ENCODE measurements at places on chromosomes 3 and 15.
A peak's percentile ranks its signal among the peaks of the same experiment; 100 is the strongest.

DNA sequence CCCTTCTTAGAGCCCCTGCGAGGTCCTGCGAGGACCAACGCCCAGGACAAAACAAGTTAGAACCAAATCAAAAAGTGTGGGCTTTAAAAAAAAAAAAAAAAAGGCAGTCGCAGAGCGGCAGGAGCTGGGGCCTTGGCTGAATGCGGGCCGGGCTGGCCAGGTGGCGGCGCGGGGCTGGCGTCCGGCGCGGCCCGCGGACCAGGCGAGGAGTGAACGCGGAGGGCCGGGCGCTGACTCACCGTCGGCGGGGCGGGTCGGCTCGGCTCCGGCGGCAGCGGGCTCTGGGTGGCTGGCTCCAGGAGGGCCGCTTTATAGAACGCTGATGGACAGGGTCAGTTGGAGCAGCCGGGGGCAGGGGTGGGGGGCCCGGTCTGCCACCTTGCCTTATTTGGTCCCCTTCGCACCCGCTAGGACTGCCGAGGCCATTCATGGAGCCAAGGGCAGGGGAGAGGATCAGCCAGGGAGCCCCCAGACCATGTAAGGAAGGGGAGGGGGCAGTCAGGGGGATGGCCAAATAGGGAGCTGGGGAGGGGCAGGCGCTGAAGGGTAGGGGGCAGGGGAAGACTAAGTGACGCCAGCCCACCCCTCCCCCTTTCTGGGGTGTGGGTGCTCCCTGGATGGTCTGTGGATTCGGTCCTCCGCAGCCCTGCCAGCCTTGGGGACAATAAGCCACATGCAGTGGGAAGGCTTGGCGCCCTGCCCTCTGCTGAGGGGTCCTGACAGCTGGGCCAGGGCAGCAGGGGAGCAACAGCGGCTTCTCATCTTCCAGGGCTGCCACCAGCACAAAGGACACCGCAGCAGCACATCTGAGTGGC lies at the start of gene ACTC1:
Gene ACTC1 (minus strand): TSS at position 283 of the 815 bp plus-strand sequence. CDS start 741 bp downstream, outside the sequence.
- peaks cover 2% of the 10 kb centered on the region for H3K4me1 ChIP-seq
- no peak for DNase-seq
- no peaks in the 10 kb centered on the region for H3K36me3 ChIP-seq

GRCh38 chr3:270688-271087 lies 74.1 kb downstream of the CHL1 start:
- no peaks in the 10 kb centered on the region for H3K36me3 ChIP-seq
- no peaks in the 10 kb centered on the region for H3K27me3 ChIP-seq
- H3K4me1 ChIP-seq = peaks cover 60% of the 10 kb centered on the region
- no peak overlapping the region for H3K27ac ChIP-seq
- no peak overlapping the region for H3K4me3 ChIP-seq

GRCh38 chr15:78162038-78162437 lies 12.9 kb downstream of the IDH3A start:
- DNase-seq = no peak
- no peak overlapping the region for H3K27ac ChIP-seq
- H3K4me1 ChIP-seq = peaks cover 5% of the 10 kb centered on the region
- no peak overlapping the region for H3K4me3 ChIP-seq
- peaks cover 49% of the 10 kb centered on the region for H3K36me3 ChIP-seq

- peak overlapping the region; percentile 2 for H3K4me3 ChIP-seq
- no peak for DNase-seq
- no peaks in the 10 kb centered on the region for H3K27me3 ChIP-seq
- H3K4me1 ChIP-seq = peaks cover 71% of the 10 kb centered on the region
- peak overlapping the region; percentile 85 for H3K27ac ChIP-seq
Observed at GRCh38 chr3:71048948-71049347, 534.6 kb downstream of the FOXP1 start.

DNA sequence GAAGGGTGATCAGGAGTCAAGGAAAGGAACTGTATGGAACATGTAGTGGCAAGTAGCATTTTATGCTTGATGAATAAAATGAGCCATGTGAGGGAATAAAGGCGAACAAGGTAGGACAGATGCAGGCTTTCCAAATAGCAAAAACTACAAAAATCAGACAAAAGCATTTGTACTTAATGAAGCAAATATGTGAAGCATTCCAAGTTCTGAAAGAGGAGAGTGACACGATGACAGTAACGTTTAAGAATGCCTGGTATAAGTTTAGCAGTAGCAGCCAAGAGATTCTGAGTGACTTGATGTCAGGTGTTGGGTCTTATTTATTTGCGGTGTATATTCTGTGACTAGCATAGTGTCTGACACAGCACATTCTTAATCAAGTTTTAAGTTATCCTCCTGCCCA lies 408.2 kb upstream of the RASGRP1 start:
- no peaks in the 10 kb centered on the region for H3K4me1 ChIP-seq
- H3K4me3 ChIP-seq = no peak overlapping the region
- H3K27ac ChIP-seq = no peak overlapping the region
- no peaks in the 10 kb centered on the region for H3K36me3 ChIP-seq
- DNase-seq = no peak

GRCh38 chr3:142890592-142890991 lies 1.7 kb upstream of the PCOLCE2 start:
- H3K4me1 ChIP-seq = peaks cover 7% of the 10 kb centered on the region
- DNase-seq = no peak
- H3K27ac ChIP-seq = no peak overlapping the region
- no peaks in the 10 kb centered on the region for H3K36me3 ChIP-seq
- H3K27me3 ChIP-seq = peaks cover 70% of the 10 kb centered on the region

GRCh38 chr3:191775451-191776233 lies 314.7 kb downstream of the PYDC2 start:
- no peaks in the 10 kb centered on the region for H3K4me1 ChIP-seq
- no peak overlapping the region for H3K27ac ChIP-seq
- H3K4me3 ChIP-seq = no peak overlapping the region
- H3K27me3 ChIP-seq = no peaks in the 10 kb centered on the region

- H3K27me3 ChIP-seq = peaks cover 36% of the 10 kb centered on the region
- H3K27ac ChIP-seq = no peak overlapping the region
- DNase-seq = no peak
- peaks cover 4% of the 10 kb centered on the region for H3K4me1 ChIP-seq
- H3K4me3 ChIP-seq = no peak overlapping the region
Observed at GRCh38 chr3:46721009-46721408, 3.3 kb upstream of the PRSS50 start.

GRCh38 chr15:36501063-36501678 lies 78.3 kb upstream of the CDIN1 start:
- peak; percentile 3 for DNase-seq
- no peaks in the 10 kb centered on the region for H3K36me3 ChIP-seq
- no peak overlapping the region for H3K4me3 ChIP-seq

GRCh38 chr3:72036899-72037298 lies 252.0 kb upstream of the PROK2 start:
- peaks cover 22% of the 10 kb centered on the region for H3K27me3 ChIP-seq
- no peak for DNase-seq
- H3K4me1 ChIP-seq = peaks cover 32% of the 10 kb centered on the region
- peak overlapping the region; percentile 75 for H3K27ac ChIP-seq
- H3K4me3 ChIP-seq = no peak overlapping the region
- H3K36me3 ChIP-seq = peaks cover 3% of the 10 kb centered on the region

DNA sequence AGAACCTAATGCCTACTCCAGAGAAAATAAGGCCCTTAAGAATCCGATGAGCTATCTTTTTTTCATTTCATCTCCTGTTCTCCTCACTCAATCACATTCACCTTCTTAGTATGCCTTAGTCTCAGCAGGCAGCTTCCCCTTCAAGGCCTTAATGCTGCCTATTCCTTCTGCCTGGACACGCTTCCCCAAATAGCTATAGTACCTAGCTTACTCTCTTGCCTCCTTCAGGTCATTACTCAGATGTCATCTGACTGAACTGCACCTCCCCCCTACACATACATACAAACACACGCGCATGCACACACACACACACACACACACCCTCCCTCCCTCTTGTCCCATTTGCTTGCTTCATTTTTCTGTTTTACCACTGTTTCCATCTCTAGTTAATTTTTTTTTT lies 191.5 kb upstream of the MLF1 start:
- no peak overlapping the region for H3K27ac ChIP-seq
- DNase-seq = no peak
- H3K36me3 ChIP-seq = peaks cover 19% of the 10 kb centered on the region
- no peak overlapping the region for H3K4me3 ChIP-seq

- DNase-seq = no peak
- H3K27me3 ChIP-seq = no peaks in the 10 kb centered on the region
- no peaks in the 10 kb centered on the region for H3K4me1 ChIP-seq
- H3K4me3 ChIP-seq = no peak overlapping the region
Observed at GRCh38 chr15:99264125-99264524, 12.8 kb downstream of the LRRC28 start.

DNA sequence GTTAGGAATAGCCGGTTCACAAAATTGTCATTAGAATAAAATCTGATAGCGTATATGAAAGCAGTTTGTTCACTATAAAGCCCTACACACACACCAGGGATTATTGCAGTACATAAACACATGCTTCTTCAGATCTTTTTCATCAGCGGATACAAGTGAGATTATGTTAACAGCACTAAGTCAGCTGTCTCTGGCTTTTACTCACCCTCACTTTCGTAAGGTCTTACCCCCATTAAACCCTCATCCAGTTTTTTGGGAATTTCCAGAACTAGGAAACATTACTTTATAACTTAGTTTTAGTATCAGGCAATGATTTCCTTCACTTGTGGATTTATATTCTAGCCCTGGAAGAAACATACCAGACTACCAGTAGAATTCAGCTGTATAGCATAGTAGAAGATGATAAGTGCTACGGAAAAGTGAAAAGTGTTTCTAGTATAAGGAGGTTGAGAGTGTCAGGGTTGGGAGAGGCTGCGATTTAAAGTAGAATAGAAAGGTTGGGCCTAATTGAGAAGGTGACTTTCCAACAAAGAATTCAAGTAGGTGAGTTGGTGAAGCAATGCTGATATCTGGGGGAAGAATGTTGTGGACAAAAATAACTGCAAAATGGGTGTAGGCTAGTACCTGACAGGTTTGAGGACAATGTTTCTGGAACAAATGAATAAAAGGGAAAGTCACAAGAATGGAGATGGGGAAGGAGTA lies 22.7 kb downstream of the TMEM207 start:
- no peak overlapping the region for H3K4me3 ChIP-seq
- DNase-seq = no peak
- no peaks in the 10 kb centered on the region for H3K27me3 ChIP-seq
- peaks cover 10% of the 10 kb centered on the region for H3K4me1 ChIP-seq
- no peak overlapping the region for H3K27ac ChIP-seq

DNA sequence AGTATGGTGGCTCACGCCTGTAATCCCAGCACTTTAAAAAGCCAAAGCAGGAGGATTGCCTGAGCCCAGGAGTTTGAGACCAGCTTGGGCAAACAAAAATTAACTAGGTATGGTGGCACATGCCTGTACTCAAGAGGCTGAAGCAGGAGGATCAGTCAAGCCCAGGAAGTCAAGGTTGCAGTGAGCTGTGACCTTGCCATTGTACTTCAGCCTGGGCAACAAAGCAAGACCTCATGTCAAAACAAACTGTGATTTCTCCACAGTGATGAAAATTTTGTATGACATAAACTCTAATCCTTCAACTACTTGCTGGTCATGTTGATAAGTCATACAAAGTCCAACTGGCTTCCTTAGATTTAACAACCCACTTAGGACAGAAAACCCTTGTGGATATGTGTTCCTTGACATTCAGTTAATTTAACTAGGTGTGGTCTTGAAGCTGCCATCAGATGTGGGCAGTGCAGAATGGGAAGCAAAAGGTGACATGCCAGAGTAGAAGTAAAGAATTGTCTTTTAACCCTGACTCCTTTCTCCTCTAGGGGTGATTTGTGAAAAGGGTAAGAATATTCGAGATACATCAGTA lies 263.3 kb downstream of the PTPRG start:
- H3K27me3 ChIP-seq = no peaks in the 10 kb centered on the region
- H3K27ac ChIP-seq = no peak overlapping the region
- H3K4me3 ChIP-seq = no peak overlapping the region
- no peak for DNase-seq
- H3K4me1 ChIP-seq = no peaks in the 10 kb centered on the region

- peaks cover 2% of the 10 kb centered on the region for H3K4me1 ChIP-seq
- no peak overlapping the region for H3K27ac ChIP-seq
- no peaks in the 10 kb centered on the region for H3K36me3 ChIP-seq
- no peak overlapping the region for H3K4me3 ChIP-seq
Observed at GRCh38 chr3:160196511-160197104, 28.6 kb upstream of the C3orf80 start.

- H3K4me1 ChIP-seq = peaks cover 45% of the 10 kb centered on the region
- peaks cover 16% of the 10 kb centered on the region for H3K36me3 ChIP-seq
- no peaks in the 10 kb centered on the region for H3K27me3 ChIP-seq
- DNase-seq = no peak
Observed at GRCh38 chr3:16913264-16913580, 28.5 kb downstream of the PLCL2 start.

- no peak for DNase-seq
- H3K36me3 ChIP-seq = no peaks in the 10 kb centered on the region
- no peaks in the 10 kb centered on the region for H3K27me3 ChIP-seq
- no peak overlapping the region for H3K4me3 ChIP-seq
Observed at GRCh38 chr3:29322586-29322985, 41.7 kb downstream of the RBMS3 start.

DNA sequence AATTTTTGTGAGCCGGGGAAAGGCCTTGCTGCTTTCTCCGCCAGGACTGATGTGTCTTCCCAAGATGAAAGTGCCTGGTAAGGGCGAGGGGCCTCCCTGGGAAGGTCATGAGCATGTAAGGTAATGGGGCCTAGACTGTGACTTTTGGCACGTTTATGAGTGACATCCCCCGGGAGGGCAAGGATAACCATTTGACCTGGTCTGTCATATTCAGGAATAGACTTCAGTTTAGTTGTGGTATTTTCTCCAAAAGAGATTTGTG lies 631 bp upstream of the CNBP start:
- H3K27ac ChIP-seq = peak overlapping the region; percentile 100
- no peak for DNase-seq
- H3K4me1 ChIP-seq = peaks cover 9% of the 10 kb centered on the region
- H3K27me3 ChIP-seq = no peaks in the 10 kb centered on the region
- peak overlapping the region; percentile 98 for H3K4me3 ChIP-seq

GRCh38 chr3:31025541-31025940 lies 131.1 kb upstream of the GADL1 start:
- no peaks in the 10 kb centered on the region for H3K36me3 ChIP-seq
- H3K27ac ChIP-seq = no peak overlapping the region
- H3K4me3 ChIP-seq = no peak overlapping the region
- no peaks in the 10 kb centered on the region for H3K27me3 ChIP-seq
